ENCODE measurements at places on chromosomes 7 and 10. TPM values are rescaled to one million over a fixed set of nuclear protein-coding genes. Genes with fewer than 3 reads are reported as not detected.

DNA sequence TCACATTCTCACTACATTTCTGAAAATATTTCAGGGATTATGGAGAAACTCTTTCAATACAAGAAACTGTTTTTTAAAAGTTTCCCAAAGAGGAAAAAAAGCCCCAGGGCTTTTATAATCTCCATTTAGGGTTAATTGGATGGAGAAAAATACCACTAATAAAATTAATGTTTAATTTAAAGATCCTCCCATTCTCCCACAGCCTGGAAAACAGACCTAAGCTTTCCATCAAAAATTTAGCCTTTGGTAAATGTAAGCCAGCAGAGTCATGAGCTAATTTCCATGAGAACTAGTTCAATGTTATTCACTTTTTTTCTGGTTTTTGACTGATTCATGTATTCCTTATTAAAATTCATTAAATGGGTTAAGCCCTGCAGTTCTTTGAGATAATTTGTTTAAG is 408.7 kb downstream of the PHTF2 start:
- no peak for DNase-seq

GRCh38 chr7:55594414-55594813 is 22.1 kb upstream of the VOPP1 start:
- no peak for DNase-seq

DNA sequence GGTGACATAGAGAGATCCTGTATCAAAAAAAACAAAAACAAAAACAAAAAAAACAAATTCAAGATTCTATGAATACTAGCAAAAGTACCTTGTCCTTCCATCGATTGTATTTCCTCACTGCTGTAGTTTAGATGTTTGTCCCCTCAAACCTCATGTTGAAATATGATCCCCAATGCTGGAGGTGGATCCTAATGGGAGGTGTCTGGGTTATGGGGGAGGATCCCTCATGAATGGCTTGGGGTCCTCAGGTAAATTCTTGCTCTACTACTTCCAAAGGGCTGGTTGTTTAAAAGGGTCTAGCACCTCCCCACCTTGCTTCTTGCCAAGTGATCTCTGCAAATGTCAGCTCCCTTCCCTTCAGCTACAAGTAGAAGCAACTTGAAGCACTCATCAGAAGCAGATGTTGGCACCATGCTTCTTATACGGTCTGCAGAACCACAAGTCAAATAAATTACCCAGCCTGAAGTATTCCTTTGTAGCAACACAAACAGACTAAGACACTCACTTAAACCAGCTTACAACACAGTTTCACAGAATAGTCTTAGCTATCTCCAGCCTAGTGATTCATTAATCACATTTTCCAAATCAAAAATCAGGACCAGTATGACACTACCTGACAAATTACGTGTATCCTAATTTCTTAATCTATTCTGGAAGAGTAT is 20.7 kb downstream of the ABI1 start:
- no peak for DNase-seq

- DNase-seq = no peak
Measured at GRCh38 chr7:33757563-33758165, 147.7 kb upstream of the BMPER start.

GRCh38 chr10:66780796-66781195 is 145.0 kb upstream of the LRRTM3 start:
- no peak for DNase-seq

DNA sequence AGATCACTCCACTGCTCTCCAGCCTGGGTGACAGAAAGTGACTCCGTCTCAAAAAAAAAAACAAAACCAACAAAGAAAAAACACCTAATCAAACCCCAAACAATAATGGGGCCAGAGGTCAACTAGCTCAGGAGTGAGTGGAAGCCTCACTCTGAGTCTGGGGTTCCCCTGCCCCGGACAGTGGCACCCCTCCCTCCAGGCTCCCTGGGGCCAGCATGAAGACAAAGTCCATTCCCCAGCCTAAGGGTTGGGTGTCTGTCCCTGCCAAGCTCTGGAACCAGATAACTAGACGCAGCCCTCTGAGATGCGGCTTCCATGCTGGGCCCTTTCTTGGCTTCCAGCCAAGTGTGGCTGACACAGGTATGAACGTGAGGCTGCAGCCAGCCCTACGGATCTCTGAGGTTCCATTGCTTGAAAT is 1.7 kb upstream of the FUOM start:
- DNase-seq = no peak

GRCh38 chr10:132624847-132625471 is 87.4 kb downstream of the INPP5A start:
- DNase-seq = peak; percentile 37

DNA sequence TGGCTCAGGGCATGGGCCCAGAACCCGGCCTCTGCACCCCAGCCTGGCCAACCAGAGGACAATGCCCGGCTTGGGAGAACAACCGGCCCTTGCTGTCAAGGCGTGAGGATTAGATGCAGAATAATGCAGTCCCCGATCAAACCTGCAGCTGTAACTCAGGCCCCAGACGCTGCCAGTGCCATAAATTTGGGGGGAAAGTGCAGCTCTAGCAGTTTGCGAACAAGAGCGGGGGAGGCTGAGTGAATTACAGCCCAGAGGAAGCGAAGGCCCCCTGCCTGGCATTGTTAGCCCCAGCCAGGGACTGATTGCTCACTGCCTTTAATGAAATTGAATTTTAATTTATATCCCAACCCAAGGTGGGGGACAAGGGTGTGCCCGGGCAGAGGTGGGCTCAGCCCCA is 38.0 kb upstream of the GNA12 start:
- no peak for DNase-seq

DNA sequence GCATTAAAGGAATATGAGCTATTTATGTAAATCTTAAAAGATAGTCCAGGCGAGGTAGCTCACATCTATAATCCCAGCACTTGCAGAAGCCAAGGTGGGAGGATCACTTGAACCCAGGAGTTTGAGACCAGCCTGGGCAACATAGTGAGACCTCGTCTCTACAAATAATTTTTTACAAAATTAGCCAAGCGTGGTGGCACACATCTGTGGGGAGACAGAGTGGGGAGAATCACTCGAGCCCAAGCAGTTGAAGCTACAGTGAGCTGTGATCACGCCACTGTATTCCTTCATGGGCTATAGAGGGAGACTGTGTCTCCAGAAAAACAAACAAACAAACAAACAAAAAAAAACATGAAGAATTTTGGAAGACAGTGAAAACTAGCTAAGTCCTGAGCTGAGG is 28.4 kb downstream of the HERC4 start:
- no peak for DNase-seq

DNA sequence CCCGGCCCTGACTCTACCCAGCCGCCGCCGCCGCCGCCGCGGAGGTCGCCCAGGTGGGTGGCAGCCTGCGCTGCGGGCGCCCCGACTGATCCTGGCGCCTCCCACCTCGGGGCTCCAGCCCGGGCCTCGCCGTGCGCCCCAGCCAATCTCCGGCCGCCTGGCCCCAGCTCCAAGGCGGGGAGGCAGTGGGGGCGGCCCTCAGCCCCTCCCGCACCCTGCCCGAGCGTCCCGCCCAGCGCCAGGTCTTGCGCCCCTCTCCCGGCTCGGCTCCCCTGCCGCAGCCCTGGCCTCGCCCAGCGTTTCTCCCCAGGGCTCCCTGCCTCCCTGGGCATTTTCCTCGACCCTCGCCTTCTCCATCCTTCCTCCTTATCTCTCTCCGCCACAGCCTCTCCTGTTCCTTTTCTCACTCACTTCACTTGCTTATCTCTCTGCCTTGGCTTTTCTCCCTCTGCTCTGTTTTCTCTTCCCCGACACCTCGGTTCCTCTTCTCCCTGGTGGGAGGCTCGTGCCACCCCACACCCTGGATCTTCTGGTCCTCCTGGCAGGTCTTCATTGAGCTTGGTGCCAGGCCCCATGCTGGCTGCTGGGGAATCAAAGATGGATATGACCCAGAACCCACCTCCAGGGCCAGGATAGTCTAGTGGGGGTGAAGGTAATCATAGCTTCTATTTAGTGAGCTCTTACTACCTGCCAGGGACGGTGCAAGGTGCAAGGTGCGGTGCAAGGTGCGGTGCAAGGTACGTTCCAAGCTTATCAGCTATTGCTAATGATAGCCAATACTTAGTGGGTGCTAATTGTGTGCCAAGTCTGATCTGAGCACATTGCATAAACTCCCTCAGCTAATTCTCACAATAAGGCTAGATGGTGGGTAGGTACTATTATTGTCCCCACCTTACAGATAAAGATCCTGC is at the start of gene SFRP5:
Gene SFRP5 (minus strand): TSS at position 87 of the 911 bp plus-strand sequence. CDS start 166 bp downstream, outside the sequence.
- DNase-seq = peak; percentile 47

DNA sequence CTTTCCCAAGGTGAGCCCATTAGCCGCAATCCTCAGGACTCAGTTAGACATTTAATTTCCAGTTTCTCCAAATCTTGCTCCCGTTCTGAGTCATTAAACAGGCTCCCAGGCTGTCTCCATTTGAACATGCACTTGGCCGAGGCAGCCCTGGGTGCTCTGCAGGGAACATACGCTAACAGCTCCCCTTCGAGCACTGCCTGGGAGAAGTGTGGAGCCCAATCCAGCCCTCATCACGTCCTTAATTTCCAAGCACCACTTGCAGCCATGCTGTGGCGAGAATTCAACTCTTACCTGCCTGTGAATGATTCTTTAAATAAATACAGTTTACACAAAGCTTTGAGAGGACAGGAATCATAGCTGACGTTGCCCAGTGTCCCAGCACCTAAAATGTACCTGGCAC is 218.2 kb downstream of the CCSER2 start:
- DNase-seq = no peak

DNA sequence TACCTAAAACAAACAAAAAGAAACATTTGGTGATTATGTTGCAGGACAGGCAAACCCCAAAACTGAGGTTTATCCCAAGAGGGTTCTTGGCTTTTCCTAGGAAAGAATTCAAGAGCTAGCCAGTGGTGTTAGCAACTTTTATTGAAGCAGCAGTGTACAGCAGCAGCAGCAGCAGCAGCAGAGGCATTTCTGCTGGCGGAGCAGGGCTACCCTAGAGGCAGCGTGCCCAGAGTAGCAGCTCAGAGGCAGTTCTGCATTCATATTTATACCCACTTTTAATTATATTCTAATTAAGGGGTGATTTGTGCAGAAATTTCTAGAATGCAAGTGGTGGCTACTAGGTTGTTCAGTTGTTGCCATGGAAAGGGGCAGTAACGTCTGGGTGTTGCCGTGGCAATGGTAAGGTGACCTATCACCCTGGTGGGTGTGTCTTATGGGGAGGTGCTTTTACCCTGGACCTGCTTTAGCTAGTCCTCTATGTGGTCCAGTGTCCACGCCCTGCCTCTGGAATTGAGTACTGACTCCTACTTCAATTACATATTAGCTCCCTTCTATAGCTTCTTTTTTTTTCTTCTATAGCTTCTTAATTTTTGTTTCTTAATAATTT is 53.9 kb downstream of the VCL start:
- DNase-seq = no peak

DNA sequence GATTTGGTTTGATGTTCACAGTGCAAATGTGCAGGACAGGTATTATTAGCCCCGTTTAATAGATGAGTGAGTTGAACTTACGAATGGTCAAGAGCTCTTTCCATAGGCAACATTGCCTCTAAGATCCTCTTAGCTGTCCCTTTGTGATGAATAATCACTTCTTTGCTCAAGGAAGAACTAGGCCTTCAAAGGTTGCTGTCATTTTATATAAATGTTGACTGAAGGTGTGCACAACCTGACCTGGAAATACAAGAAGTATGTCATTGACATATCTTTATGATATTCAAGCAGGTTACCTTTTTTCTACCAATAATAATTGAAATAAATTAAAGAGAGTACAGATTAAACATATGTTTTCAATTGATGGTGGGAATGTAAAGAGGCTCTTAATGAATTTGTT is 48.5 kb upstream of the GLCCI1 start:
- no peak for DNase-seq

DNA sequence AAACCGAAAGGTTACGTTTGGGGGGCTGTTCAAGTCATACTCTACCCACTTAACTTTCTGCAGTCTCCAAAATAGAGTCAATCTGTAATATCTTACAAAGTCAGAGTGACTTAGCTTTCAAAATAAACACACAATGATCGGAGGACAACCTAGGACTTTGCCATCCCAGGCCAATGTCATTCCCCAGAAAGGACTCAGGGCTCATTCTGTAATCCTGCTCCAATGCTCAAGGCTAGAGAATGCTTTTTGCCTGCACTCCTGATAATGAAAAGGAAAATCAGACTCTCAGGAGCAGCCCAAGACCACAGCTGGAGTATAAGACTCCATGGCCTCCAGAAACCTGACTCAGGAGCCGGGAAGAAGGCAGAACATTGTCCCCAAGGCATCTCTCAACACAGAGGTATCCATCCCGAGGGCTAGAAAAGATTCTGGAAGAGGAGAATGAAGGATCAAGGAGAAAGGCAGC is 28.5 kb upstream of the ASCC1 start:
- no peak for DNase-seq

DNA sequence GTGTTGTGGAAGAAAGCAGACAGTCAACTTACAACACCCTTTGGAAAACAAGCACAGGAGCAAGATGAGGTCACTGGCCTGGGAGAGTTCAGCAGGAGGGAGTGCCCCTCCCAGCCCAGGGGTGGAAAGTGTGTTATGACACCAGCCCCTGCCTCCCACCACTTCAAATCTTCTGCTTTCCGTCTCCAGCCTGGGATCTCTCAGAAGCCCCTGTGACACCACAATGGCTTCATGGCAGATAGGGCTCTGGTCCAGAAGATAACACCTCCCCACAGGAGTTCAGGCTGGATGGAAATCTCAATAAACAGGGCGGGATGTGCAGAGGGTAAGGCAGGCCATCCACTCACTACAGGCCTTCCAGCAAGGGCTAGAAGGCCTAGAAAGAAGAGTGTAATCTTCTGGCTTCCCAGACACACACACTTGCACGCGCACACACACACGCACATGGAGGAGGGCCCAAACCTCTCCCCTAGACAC is 48.7 kb upstream of the ZMIZ1 start:
- DNase-seq = no peak

DPYSL4 gene
- 4.0 TPM for polyA plus RNA-seq

RBP3 gene
- not detected for polyA plus RNA-seq

PSPH gene
- polyA plus RNA-seq = 12.1 TPM

METTL27 gene
- 0.12 TPM for polyA plus RNA-seq

INMT gene
- 15.7 TPM for polyA plus RNA-seq

CDHR3 gene
- polyA plus RNA-seq = 0.60 TPM

GDF10 gene
- not detected for polyA plus RNA-seq

SLIT1 gene
- 0.08 TPM for polyA plus RNA-seq
